Stimulated activated CD8-positive, alpha-beta memory T cell treated with anti-CD3 and anti-CD28 coated beads, Interleukin-4, amount 100 ng/mL, for 24 hours (primary cell): ENCODE measurements at places on chromosomes 3 and 15.

DNA sequence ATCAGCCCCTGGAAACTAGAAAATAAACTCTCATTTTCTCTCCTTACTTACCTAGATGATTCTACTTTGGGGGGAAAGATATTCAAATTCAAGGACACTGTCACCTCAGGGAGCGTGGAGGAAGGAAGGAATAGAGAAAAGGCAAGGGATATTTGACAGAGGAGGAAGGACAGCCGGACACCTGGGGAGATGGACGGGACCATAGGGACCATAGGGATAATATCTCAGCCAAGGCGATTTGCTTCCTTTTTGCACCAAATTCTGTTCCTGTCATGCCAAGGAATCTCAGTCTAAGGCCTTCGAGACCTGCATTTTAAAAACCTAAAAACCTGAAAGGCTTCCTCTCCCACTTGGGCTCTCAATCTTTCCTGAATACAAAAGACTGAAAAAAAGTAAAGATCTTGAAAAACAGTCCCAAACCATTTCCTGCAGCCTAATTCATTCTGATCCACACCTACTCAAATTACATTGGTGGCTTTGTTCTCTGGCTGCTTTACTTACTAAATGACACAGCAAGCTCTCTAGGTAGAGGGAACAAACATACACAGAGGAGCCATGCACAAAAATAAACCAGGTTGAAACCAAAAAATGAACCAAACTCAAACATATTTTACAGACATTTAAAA lies 73.9 kb upstream of the SLC24A5 start:
- DNase-seq: no peak

- DNase-seq: no peak
Observed at GRCh38 chr3:157463816-157464215, 27.2 kb downstream of the PTX3 start.

DNA sequence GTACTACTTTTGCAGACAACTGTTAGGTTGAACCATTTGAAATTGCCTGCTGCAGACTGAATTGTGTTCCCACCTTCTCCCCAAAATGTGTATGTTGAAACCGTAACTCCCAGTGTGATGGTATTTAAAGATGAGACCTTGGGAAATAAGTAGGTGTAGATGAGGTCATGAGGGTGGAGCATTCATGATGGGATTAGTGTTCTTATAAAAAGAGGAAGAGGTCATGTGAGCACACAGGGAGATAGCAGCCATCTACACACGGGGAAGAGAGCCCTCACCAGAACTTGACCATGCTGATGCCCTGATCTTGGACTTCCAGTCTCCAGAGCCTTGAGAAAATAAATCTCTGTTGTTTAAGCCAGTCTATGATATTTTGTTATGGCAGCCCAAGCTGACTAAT lies 17.4 kb upstream of the FHIT start:
- DNase-seq: no peak

- no peak for DNase-seq
Observed at GRCh38 chr3:76362643-76363042, 577.3 kb upstream of the ZNF717 start.

- no peak for DNase-seq
Observed at GRCh38 chr3:127074900-127075360, 92.0 kb downstream of the PLXNA1 start.

DNA sequence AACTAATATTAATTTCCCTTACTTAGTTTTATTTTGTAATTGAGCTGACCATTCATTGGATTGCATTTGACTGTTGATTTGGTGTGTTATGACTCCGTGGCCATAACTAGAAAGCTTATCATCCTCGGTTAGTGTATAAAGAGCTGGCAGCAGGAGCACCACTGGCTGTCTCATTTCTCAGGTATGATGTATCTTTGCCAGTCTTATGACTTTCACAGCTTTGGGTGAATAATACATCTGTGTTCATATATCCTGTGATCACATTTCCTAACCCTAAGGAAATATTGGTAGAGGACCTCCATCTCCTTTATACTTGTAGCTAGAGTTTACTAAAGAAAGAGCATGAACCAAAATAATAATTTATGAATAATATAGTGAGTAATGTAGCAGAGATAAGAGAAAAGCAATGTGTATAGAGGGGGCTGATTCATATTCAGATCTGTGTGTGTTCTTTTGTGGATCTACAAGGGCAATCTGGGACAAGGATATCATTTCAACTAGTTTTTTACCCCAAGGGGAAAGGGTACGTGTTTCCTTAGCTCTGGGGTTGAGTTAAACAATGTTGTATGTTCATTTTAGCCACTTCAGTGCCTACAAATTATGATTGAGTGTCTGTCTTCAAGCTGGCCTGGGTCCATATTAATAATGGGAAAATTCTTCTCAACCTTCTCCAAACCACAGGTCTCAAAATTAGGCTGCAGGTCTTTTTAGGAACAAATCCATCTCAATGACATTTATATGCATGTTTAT lies 901.7 kb downstream of the NTRK3 start:
- DNase-seq: no peak

GRCh38 chr15:78061963-78062427 lies 15.5 kb downstream of the TBC1D2B start:
- no peak for DNase-seq

GRCh38 chr3:159366476-159366875 lies 564.6 kb downstream of the MFSD1 start:
- no peak for DNase-seq

- no peak for DNase-seq
Observed at GRCh38 chr3:68943753-68944500, 11.6 kb upstream of the TAFA4 start.

GRCh38 chr3:10371167-10371566 lies 50.3 kb upstream of the SEC13 start:
- no peak for DNase-seq

- DNase-seq: no peak
Observed at GRCh38 chr3:97952280-97952679, 20.0 kb downstream of the RIOX2 start.

DNA sequence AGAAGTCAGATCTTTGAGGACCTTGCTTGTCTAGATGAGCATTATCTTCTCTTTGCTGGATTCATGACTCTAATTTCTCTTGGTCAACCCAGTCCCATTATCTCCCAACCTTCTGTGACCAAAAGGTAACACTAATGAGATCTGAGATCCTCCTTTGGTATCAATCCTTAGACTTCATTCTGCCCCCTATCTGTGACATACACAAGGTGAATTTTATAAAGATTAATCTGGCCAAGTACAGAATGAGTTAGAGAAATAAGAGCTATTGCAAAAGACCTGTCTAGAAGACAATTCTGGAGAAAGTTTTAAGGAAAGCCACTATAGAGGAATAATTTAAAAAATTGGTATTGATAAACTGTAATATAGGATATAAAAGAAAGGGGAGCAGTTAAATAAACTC lies 113.8 kb upstream of the KCNMB2 start:
- DNase-seq: no peak

- DNase-seq: no peak
Observed at GRCh38 chr15:93920204-93920603, 311.2 kb upstream of the MCTP2 start.

GRCh38 chr3:117277816-117278215 lies 568.2 kb downstream of the TUSC7 start:
- no peak for DNase-seq

GRCh38 chr15:100101426-100102089 lies 240.2 kb downstream of the ADAMTS17 start:
- DNase-seq: no peak

DNA sequence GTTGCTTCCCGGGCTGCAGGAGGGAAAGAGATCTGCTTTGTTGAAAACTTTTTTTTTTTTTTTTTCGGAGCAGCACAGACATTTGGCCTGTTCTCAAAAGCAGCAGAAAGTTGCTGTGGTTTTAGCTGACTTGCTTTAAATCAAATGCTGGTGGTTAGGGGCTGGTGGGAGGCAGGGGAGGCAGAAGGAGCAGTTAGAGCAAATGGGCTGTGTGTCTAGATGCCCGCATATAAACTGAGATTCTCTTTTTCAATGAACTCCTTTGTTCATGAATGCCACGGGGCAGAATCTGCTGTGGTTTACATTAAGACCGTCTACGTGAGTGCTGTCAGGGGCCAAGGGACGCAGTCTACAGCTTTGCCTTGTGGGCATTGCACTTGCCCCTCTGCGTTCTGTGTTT lies 95.9 kb downstream of the FLNB start:
- no peak for DNase-seq

- DNase-seq: peak; percentile 30
Observed at GRCh38 chr3:186825294-186825821, 17.2 kb upstream of the ADIPOQ start.
